ENCODE measurements at places on chromosomes 11 and 22.

GRCh38 chr11:73536961-73537360 lies 61.0 kb downstream of the FAM168A start:
- DNase-seq: no peak

DNA sequence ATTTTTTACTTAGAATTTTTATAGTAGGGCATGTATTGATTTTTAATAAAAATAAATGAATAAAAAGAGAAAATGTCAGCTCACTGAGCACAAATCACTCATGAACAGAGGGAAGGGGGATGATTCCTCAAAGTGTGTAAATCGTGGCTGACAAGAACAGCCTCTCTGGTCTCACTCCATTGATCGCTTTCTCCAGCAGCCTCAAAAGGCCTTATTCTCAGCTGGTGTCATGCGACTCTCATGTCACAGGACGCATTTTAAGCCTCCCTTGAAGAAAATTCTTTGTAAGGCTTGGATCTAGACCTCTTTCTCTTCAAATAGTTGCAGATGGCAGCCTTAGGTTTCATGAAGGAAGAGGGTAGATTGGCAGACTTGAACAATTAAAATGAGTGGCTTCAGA lies 33.9 kb upstream of the SLC5A12 start:
- DNase-seq: no peak

GRCh38 chr22:23767673-23768548 lies at the start of gene CHCHD10:
TSS of gene CHCHD10 (minus strand) at chr22:23767972. CDS start at chr22:23767874, 98 bp downstream.
- peak; percentile 74 for DNase-seq

GRCh38 chr11:63813563-63814382 lies 517 bp downstream of the SPINDOC start:
- peak; percentile 87 for DNase-seq

DNA sequence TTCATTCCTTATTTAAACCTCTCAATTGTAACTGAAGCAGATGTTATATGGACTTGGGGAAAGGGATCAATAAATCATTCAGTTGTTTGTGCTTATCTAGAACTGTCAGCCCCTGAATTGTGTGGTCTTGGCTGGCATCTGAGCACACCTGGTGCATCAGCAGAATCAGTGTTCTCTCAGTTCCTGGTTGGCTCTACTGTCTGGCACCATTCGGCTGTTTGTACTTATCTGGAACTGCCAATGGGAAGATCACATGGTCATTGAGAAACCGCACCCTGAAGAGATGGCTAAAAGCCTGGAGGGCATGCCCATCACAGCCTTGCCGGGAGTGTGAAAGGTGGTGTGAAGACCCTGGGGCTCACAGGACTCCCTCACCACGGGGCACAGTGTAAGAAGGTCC lies 37.1 kb upstream of the EHF start:
- DNase-seq: no peak

DNA sequence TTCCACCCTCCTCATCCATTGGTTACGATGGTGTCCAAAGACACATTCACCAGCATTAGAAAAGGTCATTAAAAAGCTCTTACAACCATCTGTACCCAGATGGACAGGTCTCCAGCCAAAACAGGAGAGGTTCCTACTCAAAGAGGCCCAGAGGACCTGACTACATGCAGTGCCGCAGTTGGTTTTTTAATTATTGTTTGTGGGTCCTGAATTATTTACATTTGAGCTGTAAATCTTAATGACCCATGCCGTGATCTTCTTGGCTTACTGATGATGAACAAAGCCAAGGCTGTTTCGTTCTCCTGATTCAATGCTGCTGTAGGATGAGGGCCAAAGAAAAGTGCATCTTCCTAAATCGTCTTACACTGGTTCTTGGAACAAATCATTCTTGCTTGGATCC lies 83.7 kb downstream of the CADM1 start:
- DNase-seq: no peak

DNA sequence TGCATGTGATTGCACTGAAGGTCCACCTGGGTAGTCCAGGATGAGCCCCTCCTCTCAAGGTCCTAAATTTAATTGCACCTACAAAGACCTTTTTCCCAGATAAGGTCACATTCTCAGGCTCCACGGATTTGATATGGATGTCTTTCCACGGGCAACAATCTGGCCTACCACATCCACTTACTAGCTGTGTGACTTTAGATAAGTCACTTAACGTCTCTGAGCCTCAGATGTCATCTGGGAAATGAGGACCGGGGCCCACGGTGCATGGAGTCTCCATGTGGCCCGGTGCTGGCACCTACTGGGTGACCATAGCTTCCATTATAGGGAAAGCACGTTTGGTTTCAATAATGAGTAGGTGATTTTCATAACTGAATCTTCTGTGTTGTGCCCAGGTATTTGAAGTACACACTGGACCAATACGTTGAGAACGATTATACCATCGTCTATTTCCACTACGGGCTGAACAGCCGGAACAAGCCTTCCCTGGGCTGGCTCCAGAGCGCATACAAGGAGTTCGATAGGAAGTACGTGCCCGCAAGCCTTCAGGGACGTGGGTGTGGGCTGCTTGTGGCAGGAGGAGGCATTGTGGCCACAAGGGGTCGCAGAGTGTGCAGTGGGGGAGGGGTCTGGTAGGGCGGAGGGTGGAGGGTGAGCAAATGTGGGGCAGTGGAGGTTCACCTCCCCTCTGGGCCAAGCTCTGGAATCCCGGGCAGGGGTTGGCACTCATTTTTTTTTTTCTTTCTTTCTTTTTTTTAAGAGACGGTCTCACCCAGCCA lies 55.7 kb downstream of the ARHGAP8 start:
- DNase-seq: no peak

GRCh38 chr11:67264877-67265632 lies 1.2 kb upstream of the GRK2 start:
- DNase-seq: no peak

DNA sequence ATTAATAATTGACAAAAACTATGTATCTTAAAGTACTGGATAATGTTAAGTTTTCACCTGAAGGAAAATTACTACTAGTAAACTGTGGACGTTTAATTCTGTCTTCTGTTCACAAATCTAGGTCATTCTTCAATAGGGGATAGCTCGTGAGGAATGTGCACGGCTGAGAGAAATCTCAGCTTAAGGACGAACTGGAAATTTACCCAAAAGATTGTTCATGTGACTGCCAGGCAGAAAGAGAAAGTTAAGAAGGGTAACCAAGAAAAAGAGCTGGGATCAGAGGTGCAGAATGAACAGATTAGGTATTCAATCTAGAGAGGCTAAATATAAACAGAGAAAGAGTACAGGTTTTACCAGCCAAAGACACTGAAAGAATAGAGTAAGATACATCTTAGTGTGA lies 245.3 kb downstream of the CASP12 start:
- no peak for DNase-seq

DNA sequence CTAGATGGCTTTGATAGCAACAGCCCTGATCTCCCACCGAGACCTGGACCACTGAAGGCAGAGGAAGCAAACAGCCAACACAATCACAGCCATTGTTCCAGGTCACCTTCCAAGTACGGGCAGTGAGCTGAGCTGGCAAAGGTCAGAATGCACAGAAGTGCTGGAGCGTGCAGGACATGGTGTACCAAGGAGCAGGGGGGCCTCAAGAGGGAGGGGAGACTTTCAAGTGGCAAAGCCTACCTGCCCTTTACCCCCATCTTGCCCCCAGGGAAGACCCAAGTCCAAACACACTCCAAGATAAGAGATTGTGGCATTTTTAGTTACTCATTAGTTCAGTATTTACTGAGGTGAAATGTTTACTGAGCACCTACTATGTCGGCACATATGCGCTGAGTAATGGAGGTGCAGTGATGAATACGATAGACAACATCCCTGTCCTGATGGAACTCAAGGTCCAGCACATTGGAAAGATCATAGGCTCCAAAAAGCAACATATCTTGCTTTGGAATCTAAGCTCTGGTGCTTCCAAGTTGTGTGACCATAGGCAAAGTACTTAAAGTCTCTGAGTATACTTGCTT lies 26.0 kb upstream of the TTC12 start:
- no peak for DNase-seq

- DNase-seq: no peak
Observed at GRCh38 chr11:96033095-96033494, 109.2 kb upstream of the MTMR2 start.

DNA sequence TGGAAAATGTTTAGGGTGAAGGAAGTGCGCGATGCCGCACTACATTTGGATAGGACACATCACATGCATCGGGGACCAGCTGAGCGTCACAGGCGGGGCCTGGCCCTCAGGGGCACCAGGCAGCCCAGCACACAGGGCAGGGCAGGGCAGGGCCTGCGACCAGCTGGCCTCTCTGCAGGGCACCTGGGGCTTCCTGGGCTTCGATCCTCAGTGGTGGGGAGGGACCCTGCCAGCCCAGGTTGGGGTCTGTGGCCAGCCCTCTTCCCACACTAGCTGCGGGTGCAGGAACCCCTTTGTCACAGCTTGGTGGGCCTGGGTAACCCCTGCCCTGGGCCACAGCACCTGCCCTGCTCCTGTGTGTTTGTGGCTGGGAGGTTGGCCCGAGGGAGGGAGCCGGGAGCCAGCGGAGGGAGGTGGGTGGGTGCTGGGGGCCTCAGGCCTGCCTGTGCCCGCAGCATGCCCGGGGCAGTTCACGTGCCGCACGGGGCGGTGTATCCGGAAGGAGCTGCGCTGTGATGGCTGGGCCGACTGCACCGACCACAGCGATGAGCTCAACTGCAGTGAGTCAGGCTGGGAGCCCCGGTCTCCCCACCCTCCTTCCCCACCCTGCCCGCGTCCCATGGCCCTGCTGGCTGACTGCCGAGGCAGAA lies 37.9 kb downstream of the ST14 start:
- DNase-seq: no peak

GRCh38 chr22:19871023-19871844 lies 16.6 kb upstream of the GNB1L start:
- DNase-seq: no peak

GRCh38 chr22:22407061-22407460 lies 101.5 kb downstream of the ZNF280B start:
- DNase-seq: no peak

DNA sequence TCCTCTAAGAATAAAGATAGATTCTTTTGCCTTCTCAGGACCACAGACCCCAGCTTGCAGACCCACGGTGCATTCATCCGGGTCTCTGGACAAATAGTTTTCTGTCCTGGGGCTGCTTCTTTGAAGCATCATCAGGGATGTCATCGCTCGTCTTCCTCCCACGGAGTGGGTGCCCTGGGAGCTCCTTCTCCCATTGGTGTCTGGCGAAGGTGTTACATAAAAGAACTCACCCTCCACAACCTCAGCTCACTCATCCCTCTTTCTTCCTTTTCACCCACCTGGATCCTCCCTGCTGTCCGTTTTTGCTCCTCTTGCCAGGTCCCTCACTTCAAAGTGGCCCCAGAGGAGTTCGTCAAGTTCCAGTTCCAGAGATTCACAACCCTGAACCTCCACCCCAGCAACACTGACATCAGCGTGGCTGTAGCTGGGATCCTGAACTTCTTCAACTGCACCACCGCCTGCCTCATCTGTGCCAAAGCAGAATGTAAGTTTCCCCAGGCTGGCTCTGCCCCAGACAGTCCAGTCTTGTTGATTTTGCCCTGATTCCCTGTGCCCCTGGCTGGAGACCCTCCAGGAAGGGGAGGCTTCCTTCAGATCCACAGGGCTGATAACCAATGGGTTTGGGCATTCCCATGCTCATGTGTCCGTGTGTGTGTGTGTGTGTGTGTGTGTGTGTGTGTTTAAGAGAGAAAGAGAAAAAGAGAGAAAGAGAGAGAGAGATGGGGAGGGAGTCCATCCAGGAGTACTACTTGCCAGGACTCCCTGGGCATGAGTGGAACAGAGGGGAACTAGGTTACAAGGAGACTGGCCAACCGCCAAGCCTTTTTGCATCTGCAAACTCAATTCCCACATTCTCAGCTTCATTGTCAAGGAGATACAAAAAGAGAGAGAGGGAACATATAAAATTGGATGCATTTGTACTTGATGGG lies 204.2 kb upstream of the TBCEL start:
- no peak for DNase-seq

GRCh38 chr11:44221456-44221855 lies 88.5 kb downstream of the ALX4 start:
- DNase-seq: no peak

DNA sequence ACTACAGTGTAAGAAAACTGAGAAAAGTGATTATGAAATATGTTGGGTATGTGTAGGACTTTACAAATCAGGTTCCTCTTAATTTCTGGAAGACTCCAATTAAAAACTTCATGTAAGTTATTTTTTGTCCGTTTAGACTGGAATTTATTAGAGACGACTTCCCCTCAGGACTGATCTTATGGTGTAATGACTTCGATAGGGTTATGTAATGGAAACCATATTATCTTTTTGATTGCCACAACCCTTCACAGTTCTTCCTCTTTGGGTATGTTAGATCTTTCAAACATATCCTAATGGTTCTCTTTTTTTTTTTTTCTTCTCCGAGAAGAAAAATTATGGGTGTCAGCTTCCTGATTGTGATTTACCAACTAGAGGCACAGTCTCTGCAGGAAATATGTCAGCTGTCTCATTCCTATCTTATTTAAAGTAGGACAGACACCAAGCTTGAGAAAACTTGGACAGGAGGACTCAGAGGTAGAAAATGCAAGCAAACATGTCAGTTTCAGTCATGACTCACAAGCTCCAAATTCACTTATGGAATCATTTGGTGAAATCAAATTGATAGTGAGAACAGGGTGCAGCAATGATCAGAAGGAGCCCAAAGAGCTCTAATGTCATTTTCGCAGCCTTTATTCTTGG lies 11.1 kb upstream of the LDLRAD3 start:
- DNase-seq: no peak

DNA sequence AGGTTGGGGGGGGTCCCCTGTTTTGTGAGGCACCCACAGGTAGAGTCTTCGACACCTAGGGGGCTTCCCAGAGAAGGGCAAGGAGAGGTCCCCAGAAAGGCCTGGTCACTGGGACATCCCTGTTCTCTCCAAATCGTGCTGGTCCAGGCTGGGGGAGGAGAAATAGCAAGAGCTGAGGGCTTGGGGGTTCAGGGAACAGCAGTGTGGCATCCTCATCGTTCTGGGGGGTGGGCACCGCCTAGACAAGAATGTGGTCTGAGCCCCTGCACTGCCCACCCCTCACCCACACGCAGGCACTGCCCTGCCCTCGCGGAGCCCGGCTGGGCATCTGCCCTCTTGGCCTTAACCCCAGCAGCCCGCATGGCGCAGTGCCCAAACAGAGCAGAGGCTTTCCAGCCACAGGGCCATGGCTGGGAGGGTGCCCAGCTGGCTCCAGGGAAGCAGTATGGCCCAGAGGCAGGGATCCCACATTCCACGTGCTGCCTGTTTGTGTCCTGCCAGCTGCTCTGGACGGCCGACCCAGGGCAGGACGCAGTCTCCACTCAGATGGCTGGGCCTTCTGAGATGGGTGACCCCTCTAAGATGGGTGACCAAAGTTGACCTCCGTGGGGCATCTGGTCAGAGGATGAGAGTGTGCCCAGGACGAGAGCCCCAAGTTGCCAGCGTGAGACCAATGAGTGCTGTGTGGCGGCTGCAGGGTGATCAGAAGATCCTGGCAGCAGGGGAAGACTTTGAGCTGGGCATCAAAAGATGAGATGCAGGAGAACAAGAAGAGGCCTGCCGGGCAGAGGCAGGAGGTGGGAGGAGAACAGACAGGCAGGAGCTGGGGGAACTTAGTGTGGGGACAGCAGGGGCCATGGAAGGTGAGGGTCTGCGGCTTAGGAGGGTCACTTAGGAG lies 14.4 kb downstream of the SCARF2 start:
- no peak for DNase-seq

Data from lower leg skin (tissue), 4 donors.